ENCODE measurements at places on chromosomes 16 and 17.

DNA sequence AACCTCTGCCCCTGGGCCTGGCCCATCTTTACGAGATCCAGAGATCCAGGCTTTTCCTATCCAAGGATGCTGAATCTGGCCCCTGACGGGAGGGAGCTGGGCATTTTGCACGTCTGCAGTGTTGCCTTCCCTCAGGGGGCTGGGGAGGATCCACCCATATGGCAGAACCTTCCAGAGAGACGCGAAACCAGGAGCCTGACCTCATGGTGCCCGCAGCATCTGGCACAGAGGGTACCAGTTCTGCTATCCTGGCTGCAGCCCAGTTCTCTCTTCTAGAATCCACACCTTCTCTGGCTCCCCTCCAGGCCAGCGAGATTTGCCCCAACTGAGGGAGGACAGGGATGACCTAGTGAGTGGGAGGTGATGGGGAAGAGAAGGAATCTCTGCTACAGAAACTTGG, 20.5 kb upstream of the ZNF652 start:
- no peak for DNase-seq

DNA sequence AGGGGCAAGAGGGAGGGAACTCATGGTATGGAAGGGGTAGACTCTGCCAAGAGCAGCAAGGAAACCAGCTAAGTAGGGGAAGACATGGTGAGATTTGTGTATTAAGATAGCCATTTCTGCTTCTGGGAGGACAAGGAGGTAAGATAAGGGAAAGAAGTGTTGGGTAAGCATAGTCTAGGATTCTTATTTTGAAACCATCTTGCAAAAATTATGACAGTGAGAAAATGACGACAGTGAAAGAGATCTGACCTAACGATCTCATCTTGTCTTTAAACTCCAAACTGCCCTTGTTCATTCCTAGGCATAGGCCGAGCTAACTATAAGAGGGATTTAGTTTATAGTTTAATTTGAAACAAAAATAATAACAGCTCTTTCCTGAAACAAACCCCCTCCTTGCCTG, 5.6 kb upstream of the RBL2 start:
- DNase-seq = no peak

DNA sequence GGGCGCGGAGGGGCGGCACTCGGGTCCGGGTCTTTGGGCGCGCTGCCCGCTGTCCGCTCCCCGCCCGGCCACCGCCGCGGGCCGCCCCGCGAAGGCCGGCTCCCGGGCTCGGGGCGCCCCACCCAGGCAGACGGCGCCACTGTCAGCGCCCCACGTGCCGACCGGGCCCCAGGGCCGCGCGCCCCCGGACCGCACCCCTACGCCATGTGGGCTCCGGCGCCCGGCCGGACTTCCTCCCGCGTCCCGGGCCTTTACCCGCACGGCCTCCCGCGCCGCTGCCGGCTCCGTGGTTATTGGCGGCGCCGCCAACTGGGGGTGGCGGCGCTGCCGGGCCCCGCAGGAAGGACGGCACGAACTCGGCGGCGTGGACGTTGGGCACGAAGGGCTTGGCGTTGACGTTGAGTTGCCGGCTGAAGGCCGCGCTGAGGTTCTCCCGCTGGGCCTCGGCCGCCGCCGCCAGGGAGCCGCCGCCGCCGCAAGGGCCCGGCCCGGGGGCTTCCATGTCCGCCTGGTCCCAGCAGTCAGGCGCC, 577 bp downstream of the GSPT1 start:
- DNase-seq = no peak

DNA sequence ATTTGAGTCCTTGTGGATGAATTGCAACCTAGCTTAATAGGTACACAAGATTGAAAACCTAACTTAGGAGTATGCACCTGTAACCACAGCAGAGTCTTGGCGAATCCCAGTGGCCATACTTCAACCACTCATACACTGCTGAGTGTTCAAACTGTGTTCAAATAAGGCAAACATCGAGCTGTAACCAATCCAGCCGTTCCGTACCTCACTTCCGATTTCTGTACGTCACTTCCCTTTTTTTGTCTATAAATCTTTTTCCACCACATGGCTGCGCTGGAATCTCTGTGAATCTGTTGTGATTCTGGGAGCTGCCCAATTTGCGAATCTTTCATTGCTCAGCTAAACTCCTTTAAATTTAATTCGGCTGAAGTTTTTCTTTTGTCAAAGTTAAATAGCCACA, 190.6 kb downstream of the MAF start:
- no peak for DNase-seq

DNA sequence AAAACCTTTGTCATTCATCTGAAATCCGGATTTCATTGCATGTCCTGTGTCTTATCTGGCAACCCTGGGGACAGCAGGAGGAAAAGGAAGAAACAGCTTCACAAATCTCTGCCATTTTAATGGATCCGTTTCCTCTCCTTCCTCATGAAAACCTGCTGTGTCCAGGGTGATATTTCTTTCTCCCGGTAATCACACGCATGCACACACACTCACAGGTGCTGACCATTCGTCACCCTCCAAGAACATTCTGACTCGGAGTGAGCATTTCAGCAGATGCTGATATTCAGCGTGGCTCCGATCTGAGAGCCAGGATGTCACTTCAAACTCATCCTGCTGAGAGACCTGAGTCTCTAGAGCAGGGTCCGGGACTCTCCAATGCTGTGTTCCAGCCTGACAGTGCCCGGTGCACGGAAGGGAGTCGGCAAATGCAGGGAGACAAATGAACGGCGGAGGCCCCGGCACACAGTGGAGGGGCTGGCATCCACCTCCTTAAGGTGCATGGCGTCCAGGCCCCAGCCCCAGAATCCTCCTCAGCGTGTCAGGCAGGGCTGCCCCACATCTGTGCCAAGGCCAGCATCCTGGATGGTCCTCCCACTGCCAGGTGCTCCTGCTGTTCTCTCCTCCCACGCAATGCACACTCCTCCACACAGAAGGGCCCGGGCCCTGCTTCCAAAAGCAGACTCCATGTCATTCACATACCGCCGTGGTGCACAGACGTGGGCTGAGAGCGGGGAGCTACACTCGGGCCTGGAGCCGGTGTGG, 70.7 kb downstream of the RBFOX3 start:
- no peak for DNase-seq
